NCI-H1048 (cell line): ENCODE measurements at places on chromosomes 11 and 22.

DNA sequence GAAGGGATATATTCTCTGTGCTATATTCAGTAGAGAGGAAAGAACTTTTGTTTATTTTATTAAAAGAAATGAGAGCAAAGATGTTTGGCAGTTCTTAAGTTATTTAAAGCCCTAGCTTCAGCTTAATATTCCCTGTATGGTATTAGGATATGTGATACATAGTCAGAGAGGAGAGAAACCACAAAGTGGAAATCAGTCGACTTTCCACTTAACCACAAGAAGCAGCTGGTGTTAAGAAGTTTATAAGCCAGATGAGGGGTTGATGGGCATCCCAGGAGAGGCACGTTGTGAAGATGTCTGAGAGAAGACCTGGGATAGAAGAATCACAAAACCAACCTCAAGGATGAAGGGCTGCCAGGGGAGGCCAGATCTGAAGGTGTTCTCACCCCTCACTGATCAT lies 23.3 kb upstream of the PHF21B start:
- DNase-seq, result no peak

DNA sequence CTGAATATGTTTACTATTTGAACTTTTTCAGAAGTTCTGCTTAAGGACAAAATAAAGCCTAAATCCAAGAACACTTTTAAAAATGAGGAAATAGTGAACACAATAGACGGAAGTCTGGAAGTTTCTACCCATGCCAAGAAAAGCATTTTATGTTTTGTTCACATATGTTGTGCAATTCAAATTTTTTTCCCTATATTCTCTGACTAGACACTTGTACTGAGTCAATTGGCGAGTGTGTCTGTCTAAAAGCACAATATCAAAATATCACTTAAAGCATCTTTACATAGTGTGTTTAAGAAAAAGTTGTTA lies 29.2 kb downstream of the INCENP start:
- DNase-seq, result no peak

- no peak for DNase-seq
Observed at GRCh38 chr11:96179905-96180304, 163.1 kb downstream of the MAML2 start.

DNA sequence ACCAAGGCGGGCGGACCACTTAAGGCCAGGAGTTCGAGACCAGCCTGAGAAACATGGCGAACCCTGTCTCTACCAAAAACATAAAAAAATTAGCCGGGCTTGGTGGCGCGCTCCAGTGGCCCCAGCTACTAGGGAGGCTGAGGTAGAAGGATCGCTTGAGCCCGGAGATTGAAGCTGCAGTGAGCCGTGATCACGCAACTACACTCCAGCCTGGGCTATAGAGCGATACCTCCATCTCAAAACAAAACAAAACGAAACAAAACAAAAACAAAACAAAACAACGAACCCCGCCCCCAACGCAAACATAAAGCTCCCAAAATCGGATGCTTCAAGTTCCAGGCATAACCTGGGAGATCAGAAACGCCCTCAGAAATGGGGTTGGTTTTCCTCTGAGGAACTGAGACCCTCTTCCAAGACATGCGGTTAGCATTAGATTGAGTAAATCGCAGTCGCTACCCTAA lies 564 bp downstream of the LRRC51 start:
- DNase-seq, result no peak

DNA sequence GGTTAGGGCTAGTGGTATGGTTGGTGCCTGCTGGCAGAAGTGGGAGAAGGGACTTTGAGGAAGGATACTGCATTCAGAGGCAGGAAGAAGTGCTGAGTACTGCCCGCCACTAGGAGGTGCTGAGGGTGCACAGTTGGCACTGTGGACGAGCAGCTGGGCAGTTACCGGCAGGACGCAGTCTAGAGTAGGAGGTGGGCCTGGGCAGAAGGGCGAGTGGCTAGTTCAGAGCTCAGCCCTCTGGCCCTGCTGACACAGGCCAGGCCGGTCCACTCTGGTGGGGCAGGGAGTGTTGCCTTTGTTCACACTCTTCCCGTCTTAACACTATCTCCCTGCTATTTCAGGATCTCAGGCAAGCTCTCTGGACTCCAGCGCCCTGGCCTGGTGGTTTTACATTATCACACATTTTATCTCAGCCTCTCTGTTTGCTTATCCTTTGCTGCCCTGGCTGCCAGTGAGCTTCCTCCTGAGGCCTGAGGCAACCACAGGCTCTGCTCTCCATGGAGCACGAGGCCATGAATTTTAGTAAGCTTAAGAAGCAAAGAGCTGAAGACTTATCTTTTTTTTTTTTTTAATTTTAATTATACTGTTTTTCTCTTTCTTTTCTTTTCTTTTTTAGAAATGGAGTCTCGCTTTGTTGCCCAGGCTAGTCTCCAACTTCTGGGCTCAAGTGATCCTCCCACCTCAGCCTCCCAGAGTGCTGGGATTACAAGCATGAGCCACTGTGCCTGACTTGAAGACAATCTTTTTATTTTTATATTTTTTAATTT lies 26.9 kb downstream of the SNAP29 start:
- no peak for DNase-seq

GRCh38 chr11:103465555-103466140 lies 356.4 kb downstream of the DYNC2H1 start:
- no peak for DNase-seq

GRCh38 chr11:50298182-50298988 lies 265.7 kb downstream of the OR4C45 start:
- no peak for DNase-seq
